Right lung (tissue), 10 donors: ENCODE measurements at places on chromosomes 1 and 21. TPM values are rescaled to one million over a fixed set of nuclear protein-coding genes. Genes with fewer than 3 reads are reported as not detected.

DNA sequence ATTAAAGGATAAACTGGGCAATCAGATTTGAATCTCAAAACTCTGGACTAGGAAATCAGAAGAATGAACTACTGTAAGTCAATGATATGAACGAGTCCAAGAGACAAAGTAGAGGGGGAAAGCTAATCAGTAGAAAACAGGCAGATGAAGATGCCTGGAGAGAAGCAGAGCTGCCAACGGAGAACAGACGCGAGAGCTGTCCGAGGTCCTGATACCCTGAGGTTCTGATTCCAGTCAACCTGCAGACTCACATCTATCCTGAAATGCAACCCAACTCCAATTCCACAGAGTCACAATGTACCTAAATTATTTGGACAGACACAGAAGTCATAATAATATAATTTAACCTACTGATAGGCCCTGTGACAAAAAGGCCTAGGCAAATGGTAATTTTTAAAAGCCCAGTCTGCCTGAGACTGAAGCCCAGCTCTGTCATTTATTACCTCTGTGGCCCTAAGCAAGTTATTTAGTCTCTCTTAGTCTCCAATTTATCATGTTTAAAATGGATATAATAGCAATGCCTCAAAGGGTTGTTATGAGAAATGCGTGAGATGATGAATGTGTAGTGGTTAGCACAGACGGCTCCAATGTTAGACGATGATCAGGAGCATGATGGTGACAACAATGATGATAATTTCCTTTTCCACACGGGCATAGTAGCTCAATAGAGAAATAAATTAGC, 33.4 kb downstream of the RGS7 start:
- peak; percentile 22 for DNase-seq

- no peak for DNase-seq
Measured at GRCh38 chr1:17027403-17027802, 15.7 kb upstream of the ATP13A2 start.

- DNase-seq: no peak
Measured at GRCh38 chr1:173447224-173447623, 29.9 kb upstream of the PRDX6 start.

GRCh38 chr1:228490120-228491078, 3.2 kb downstream of the RNF187 start:
- DNase-seq: no peak

- DNase-seq: no peak
Measured at GRCh38 chr1:203178083-203178482, 2.5 kb upstream of the MYBPH start.

GRCh38 chr21:35225573-35225972, 176.5 kb upstream of the RUNX1 start:
- DNase-seq: no peak

- no peak for DNase-seq
Measured at GRCh38 chr1:156097499-156098178, 15.4 kb upstream of the MEX3A start.

GRCh38 chr1:108657356-108658080, 3.4 kb downstream of the HENMT1 start:
- DNase-seq: no peak

- DNase-seq: no peak
Measured at GRCh38 chr1:226664413-226665101, 74.5 kb downstream of the ITPKB start.

- DNase-seq: no peak
Measured at GRCh38 chr1:187374742-187375141, 546.0 kb downstream of the PLA2G4A start.

DNA sequence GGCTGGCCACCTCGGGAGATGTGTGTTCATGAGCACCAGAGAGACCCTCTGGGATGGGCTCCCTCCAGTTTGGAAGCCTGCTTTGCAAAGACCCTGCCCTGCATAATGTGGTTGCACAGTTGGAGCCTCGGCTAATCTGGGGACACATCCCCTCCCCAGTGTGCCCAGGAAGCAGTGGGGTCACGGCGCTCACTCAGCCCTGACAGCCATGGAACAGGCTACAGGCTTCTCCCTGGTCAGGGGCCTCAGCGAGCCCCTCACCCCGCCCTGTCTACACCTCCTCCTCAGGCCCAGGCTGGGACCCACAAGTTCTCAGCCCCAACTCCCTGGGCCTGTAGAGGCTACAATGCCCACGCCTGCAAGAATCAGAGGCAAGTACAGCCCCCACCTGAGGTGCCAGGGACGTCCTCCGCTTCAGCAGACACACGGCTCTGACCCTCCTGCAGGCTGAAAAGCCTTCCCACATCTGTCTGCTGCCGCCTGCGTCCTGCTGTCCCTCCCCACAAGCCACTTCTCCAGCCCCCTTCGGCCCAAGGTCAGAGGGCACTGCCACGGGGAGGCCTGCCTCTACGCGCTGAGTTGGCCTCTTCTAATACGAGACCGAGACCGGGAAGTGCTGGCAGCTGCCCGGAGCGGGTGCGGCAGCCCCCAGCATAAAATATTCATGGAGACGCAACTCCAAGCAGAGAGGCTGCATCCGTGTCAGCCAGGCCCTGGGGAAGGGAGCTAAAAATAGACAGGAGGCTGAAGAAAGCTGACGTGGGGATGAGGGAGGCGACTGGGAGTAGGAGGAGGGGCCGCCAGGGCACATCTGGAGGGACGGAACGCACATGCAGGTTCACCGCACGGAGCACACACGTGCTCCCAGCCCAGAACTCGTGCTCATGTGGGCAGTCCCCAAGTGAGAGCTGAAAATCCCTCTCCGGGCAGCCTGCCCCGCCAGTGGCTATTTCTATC, 15.2 kb upstream of the GPR153 start:
- DNase-seq: peak; percentile 72

- no peak for DNase-seq
Measured at GRCh38 chr1:115506924-115507589, 134.7 kb upstream of the VANGL1 start.

DNA sequence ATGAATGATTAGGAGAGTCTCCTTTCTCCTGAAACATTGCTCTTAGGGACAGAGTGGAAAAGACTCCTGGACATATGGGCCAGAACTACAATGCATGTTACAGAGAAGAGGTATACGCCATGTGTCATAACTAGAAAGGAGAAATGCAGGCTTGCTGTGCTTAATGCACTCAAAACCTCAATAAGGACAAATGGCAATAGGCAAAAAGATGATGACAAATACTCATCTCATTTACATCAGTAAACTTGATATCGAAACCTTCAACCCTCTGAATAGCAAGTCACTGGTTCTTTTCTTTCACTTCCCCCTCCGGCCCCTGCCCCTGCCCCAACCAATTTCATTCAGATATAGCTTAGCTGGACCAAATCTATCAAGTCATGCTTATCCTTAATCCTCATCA, 1.9 kb upstream of the GPR88 start:
- DNase-seq: no peak

DNA sequence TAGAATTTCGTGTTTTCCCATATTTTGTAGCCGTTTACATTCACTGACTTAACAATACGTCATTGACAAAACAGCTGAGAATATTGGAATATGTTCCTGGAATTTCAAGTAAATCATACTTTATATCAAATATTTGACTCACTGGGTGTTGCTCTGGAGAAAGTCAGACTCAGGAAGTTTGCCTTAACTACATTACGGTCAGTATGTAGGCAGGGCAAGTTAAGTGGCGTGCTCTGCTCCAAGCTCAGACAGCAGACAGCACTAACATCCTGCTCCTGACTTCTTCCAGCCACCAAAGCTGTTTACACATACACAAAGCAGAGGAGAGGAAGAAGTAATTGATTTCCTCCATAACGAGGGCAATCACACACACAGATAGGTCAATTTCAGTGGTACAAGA, 414.6 kb downstream of the LRRIQ3 start:
- no peak for DNase-seq

- no peak for DNase-seq
Measured at GRCh38 chr1:162304736-162305135, 71.9 kb downstream of the SPATA46 start.

DNA sequence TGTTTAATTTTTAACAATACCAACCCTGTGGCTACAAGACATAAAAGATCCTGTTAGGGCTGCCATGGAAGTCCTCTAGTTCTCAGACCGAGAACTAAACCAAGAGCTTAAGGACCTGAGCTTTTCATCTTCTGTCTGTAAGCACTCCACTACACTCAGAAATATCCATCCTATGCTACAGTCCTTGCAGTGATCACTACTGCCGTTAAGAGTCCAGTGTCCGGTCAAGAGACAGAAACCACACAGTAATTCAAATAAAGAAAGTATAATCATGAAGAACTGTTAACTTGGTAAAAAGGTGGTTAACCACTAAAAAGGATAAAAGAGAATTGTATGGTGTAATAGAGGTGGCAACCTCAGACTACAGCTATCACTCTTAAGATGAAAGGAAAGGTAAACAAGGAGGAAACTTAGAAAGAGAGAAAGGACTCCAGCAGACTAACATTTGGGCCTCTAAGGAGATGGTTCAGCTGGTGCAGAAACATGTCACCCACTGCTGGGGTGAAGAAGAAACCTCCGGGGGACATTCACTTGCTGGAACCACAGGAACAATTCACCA, 22.1 kb upstream of the PRDX6 start:
- no peak for DNase-seq

- no peak for DNase-seq
Measured at GRCh38 chr1:23816906-23817305, 8.3 kb downstream of the HMGCL start.

- no peak for DNase-seq
Measured at GRCh38 chr1:145847827-145848226, 2.4 kb downstream of the NUDT17 start.

- DNase-seq: no peak
Measured at GRCh38 chr1:63523738-63524137, 413 bp downstream of the EFCAB7 start.

DNA sequence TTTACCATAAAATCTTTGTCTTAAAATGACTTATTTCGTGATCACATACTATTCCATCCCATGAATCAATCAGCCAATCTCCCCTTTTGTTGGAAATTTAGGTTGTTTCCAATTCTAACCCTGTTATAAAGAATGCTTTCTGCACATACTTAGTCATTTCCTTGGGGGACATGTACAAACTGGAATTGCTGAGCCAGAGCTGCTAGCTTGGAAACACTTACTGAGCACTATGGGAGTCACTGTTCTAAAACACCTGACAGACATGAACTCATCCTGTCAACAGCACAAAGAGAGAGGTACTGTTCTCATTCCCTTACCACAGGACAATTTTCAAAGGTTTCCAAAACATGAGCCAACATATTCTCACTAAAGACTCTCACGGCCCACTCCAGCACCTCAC, 32.1 kb downstream of the AK2 start:
- DNase-seq: no peak

DNA sequence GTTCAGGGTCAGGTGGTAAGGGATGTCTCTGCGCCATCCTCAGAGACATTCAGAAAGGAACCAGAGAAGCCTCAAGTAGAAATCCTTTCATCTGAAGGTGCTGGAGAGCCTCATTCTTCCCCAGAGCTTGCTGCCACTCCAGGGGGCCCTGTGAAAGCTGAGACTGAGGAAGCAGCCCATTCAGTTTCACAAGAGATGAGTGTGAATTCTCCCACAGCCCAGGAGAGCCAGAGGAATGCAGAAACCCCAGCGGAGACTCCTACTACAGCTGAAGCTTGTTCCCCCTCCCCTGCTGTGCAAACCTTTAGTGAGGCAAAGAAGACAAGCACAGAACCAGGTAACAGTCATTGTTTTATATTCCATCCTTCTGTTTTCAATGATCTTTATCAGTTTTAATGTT, 38.7 kb downstream of the ZBTB40 start:
- no peak for DNase-seq

DNA sequence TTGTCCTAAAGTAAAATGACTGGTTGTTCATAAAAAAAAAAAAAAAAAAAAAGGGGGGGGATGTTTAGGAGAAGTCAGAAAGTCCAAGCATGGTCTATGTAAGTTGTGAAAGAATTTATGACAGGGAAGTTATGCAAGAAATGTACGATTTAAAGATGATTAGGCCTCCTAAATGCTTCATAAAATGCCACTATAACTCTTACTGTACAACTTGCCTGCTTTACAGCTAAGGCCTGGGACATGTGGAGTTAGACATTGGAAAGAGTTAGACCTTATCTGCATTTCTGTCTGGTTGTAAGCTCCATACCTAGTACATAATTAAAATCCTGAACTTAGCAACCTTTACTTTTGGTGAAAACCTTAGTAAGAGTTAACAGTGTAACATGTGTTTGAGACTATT, 150.0 kb downstream of the TPR start:
- DNase-seq: no peak

DNA sequence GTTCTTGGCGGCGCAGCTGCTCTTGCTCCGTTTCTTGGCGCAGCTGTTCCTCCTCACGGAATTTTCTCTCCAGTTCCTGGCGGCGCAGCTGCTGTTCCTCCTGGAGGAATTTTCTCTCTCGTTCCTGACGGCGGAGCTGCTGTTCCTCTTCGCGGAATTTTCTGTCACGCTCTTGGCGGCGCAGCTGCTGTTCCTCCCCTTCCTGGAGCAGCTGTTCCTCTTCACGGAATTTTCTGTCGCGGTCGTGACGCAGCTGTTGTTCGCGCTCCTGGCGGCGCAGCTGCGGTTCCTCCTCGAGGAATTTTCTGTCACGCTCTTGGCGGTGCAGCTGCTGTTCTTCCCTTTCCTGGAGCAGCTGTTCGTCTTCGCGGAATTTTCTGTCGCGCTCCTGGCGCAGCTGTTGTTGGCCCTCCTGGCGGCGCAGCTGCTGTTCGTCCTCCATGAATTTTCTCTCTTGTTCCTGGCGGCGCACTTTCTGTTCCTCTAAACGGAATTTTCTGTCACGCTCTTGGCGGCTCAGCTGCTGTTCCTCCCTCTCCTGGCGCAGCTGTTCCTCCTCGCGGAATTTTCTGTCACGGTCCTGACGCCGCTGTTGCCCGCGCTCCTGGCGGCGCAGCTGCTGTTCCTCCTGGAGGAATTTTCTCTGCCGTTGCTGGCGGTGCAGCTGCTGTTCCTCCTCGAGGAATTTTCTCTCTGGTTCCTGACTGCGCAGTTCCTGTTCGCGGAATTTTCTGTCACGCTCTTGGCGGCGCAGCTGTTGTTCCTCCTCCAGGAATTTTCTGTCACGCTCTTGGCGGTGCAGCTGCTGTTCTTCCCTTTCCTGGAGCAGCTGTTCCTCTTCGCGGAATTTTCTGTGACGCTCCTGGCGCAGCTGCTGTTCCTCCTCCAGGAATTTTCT, 7.0 kb downstream of the TCHH start:
- no peak for DNase-seq

DNA sequence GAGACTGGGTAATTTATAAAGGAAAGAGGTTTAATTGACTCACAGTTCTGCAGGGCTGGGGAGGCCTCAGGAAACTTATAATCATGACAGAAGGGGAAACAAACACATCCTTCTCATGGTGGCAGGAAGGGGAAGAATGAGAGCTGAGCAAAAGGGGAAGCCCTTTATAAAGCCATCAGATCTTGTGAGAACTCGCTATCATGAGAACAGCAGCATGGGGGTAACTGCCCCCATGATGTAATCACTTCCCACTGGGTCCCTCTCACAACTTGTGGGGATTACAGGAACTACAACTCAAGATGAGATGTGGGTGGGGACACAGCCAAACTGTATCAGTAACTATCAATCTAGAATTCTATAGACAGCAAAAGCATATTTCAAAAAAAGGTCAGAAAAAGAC, 64.7 kb upstream of the ACTRT2 start:
- no peak for DNase-seq

- DNase-seq: no peak
Measured at GRCh38 chr1:155527677-155528076, 34.9 kb downstream of the ASH1L start.

Gene ACTL8
- not detected for polyA plus RNA-seq

Gene OPTC
- polyA plus RNA-seq: not detected

Gene FOXO6
- 2.6 TPM for polyA plus RNA-seq

Gene FCER1A
- polyA plus RNA-seq: 0.59 TPM

Gene SELL
- polyA plus RNA-seq: 5.2 TPM

Gene CIART
- 8.7 TPM for polyA plus RNA-seq

Gene PLEKHA6
- polyA plus RNA-seq: 15.0 TPM

Gene SIK1
- polyA plus RNA-seq: 11.7 TPM

Gene DMBX1
- 0.04 TPM for polyA plus RNA-seq

Gene NUAK2
- polyA plus RNA-seq: 9.2 TPM

Gene PRDM15
- polyA plus RNA-seq: 6.0 TPM

Gene SMAP2
- polyA plus RNA-seq: 23.7 TPM
